ENCODE measurements at places on chromosomes 3 and 15.

DNA sequence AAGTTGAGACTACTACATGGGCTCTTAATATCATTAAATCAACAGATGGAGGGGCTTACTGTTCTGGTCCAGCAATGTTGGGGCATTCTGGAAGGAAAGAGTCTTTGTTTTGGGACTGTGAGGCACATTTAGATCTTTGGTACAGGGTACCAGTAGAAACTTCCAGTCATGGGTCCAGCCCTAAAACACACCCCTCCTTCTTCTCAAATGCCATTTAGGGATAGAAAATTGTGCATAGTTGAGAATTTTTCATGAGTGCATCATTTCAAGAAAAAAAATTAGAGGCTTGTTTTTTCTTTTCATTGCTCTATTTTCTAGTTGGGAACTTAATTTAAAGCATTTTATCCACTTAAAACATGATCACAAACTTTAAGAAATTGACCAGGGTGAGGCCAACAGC is 4.1 kb upstream of the RTP1 start:
- no peak for DNase-seq

DNA sequence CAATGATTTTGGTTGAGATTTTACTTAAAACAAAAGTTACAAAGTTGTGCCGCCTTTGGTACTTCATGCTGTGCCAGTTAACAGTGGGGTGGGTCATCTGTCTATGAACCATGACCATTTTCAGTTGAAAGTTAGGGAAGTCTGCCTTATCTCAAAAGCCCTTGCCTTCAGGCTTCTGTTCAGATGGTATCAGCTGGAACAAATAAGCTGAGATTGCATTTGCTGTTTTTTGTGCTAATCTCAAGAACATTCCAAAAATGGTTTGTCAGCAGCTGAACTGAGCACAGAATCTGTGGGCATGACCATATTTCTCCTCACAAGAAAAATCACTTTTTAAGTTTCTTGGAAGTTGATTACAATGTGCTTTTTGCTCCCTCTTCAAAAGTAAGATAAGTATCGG is 142.3 kb downstream of the IL5RA start:
- no peak for DNase-seq

DNA sequence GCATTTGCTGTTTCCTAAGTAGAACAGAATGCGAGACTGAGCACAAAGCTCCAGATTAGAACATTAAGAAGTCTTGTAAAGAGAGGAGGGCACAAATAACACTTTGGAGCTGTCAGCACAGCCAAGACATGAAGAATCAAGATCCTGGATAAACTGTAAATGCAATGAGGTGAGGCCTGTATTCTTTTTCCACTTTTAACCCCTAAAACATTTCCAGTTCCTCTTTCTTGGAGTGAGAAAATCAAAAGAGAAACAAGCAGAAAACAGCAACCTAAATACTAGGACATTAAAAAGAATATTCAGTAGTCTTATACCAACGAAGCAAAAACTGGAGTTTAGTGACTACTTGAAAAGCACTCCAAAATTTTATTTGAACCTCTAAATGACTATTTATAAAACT is 204.3 kb downstream of the ZBTB20 start:
- no peak for DNase-seq

- DNase-seq, result no peak
Measured at GRCh38 chr3:153190923-153191322, 28.9 kb downstream of the RAP2B start.

DNA sequence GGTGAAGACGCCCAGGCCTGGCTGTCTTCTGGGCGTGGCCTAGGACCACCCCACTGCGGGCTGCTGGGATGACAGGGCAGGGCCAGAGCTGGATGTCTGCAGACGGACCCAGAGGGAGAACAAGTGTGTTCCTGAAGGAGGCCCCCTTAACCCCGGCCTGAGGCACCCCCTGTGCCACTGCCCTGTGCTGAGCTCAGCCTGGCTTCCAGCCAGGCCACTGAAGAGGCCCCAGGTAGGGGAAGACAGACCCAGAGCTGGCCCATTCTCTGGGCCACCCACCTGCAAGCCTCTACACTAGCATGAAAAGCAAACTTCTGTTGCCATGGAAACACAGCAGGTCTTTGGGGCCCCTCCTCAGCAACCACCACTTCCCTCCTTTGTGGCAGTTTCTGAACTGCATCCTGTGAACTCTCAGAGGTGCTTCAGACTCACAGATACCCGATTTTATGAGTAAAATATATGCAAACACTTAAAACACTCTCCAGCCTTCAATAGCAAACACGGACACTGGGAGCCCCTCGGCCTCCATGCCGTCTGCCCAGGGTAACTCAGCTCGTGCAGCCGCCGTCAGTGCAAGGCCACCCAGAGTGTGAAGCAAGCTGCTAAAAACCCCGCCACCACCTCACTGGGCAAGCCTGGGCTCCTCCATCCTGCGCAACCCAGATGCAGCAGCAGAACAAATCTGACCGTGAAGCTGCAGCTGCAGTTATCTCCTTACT is 42.5 kb downstream of the CMTM6 start:
- peak; percentile 76 for DNase-seq
